ENCODE measurements at places on chromosomes 6 and 20.

DNA sequence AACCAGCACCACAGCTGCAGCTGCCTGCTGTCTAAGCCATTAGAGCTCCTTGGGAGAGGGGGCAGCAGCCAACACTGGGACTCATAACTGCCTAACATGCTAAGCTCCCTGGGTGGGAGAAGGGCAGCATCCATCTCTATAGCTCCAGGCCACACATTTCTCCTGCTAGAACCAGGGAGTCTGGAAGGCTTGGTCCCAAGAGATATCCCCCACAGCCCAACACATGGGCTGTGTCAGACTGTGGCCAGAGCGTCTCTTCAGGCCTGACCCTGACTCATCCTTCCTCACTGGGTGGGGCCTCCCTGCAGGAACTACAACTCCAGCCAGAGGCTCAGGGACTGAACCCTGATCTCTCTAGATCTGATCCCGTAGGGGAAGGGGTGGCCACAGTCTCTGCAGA, 411.1 kb downstream of the HDGFL1 start:
- DNase-seq: no peak

GRCh38 chr6:22231616-22232015, 65.2 kb downstream of the PRL start:
- DNase-seq: no peak

DNA sequence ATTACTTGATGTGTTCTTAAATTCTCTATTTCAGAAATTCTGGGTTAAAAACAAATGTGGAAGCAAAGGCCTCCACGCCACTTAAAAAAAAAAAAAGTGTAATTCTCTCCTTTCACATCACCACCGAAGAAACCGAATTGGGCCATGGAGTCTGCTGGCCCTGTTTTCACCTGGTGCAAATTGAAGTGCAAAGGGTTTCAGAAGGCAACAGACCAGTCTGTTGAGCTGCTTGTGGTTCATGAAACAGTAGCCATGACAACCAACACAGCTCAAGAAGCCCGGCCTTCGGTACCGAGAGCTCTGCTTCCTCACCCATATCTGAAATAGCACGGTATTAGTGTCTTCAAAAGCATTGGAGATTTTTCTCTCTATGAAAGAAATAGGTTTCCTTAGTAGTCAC, 63.1 kb downstream of the GMPR start:
- no peak for DNase-seq

- no peak for DNase-seq
Observed at GRCh38 chr20:7696311-7696710, 243.9 kb downstream of the HAO1 start.

DNA sequence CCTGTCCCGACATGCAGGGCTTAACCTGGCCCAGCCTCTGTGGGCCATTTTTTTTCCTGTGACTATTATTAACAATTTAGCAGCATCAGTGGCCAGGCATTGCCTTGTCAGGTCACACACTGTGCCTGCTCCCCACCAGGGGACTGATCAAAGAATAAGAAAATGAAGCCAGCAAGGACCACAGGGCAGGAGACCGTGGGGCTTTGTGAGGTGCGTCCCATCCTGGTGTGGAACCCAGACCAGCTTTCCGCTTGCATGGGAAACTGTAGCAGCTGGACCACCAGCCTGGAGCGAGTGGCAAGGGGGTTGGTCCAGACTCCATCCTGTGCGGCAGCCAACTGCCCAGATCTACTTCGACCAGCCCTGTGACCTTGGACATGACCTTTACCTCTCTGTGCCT, 218.3 kb downstream of the ANKRD60 start:
- no peak for DNase-seq

Measured in cortex of kidney (tissue), 1 donor.